ENCODE measurements at places on chromosomes 13 and 19. TPM values are rescaled to one million over a fixed set of nuclear protein-coding genes. Genes with fewer than 3 reads are reported as not detected.
A peak's percentile ranks its signal among the peaks of the same experiment; 100 is the strongest.

Gene SIGLEC8
- total RNA-seq: not detected

Gene SIGLEC9
- total RNA-seq: not detected

Gene ZNF845
- 3.6 TPM for total RNA-seq

Gene ZNF541
- total RNA-seq: not detected

Gene FGF9
- 0.90 TPM for total RNA-seq

Gene URAD
- total RNA-seq: not detected

Gene MCEMP1
- not detected for total RNA-seq

Gene CCDC122
- 7.3 TPM for total RNA-seq

- no peak overlapping the region for H3K4me3 ChIP-seq
- H3K36me3 ChIP-seq: peaks cover 1% of the 10 kb centered on the region
- DNase-seq: no peak
- H3K27me3 ChIP-seq: peaks cover 17% of the 10 kb centered on the region
Measured at GRCh38 chr13:112928020-112928971, 40.7 kb upstream of the MCF2L start.

GRCh38 chr19:39792999-39793546, 14.4 kb downstream of the LEUTX start:
- peaks cover 22% of the 10 kb centered on the region for H3K27me3 ChIP-seq
- no peaks in the 10 kb centered on the region for H3K36me3 ChIP-seq
- peak overlapping the region; percentile 68 for H3K4me3 ChIP-seq
- no peak for DNase-seq
- no peaks in the 10 kb centered on the region for H3K4me1 ChIP-seq

- no peak overlapping the region for H3K4me3 ChIP-seq
- no peaks in the 10 kb centered on the region for H3K36me3 ChIP-seq
- H3K4me1 ChIP-seq: peaks cover 17% of the 10 kb centered on the region
- H3K27ac ChIP-seq: no peak overlapping the region
- H3K27me3 ChIP-seq: peaks cover 40% of the 10 kb centered on the region
Measured at GRCh38 chr19:18784786-18785120, 6.4 kb downstream of the COMP start.

- H3K27me3 ChIP-seq: peaks cover 49% of the 10 kb centered on the region
- no peaks in the 10 kb centered on the region for H3K36me3 ChIP-seq
- H3K4me1 ChIP-seq: peaks cover 8% of the 10 kb centered on the region
- no peak overlapping the region for H3K4me3 ChIP-seq
- DNase-seq: no peak
Measured at GRCh38 chr19:49417088-49417487, 6.2 kb downstream of the PTH2 start.

GRCh38 chr19:45827459-45828093, 12.5 kb upstream of the RSPH6A start:
- H3K27ac ChIP-seq: no peak overlapping the region
- peaks cover 19% of the 10 kb centered on the region for H3K4me1 ChIP-seq

GRCh38 chr19:21482863-21483276, 22.5 kb upstream of the ZNF429 start:
- no peaks in the 10 kb centered on the region for H3K27me3 ChIP-seq
- H3K4me3 ChIP-seq: no peak overlapping the region
- DNase-seq: no peak
- H3K4me1 ChIP-seq: no peaks in the 10 kb centered on the region
- no peak overlapping the region for H3K27ac ChIP-seq
- H3K36me3 ChIP-seq: peaks cover 2% of the 10 kb centered on the region

GRCh38 chr13:65149687-65150086, 2080.4 kb downstream of the PCDH9 start:
- H3K27me3 ChIP-seq: no peaks in the 10 kb centered on the region
- no peak overlapping the region for H3K27ac ChIP-seq
- no peaks in the 10 kb centered on the region for H3K36me3 ChIP-seq

DNA sequence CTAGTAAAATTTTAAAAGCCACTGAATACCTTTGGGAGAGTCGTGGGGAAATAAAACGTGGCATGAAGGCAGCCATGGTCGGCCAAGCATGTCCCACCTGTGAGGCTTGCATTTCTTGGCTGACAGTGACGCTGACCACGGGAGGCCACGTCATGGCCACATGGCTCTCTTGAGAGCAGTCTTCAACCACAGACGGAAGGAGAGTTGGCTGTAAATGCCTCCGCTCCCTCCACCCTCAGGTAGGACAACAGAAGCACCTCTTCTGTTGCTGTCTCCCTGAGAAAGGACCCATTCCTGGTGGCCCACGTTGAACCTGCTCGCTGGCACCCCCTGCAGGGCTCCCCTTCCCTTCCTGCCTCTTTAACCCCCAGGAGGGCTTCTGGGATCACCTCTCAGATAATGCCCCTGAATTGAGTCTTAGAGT, 10.6 kb upstream of the LRRC25 start:
- no peaks in the 10 kb centered on the region for H3K36me3 ChIP-seq
- peaks cover 6% of the 10 kb centered on the region for H3K4me1 ChIP-seq
- H3K27me3 ChIP-seq: no peaks in the 10 kb centered on the region
- no peak overlapping the region for H3K27ac ChIP-seq

DNA sequence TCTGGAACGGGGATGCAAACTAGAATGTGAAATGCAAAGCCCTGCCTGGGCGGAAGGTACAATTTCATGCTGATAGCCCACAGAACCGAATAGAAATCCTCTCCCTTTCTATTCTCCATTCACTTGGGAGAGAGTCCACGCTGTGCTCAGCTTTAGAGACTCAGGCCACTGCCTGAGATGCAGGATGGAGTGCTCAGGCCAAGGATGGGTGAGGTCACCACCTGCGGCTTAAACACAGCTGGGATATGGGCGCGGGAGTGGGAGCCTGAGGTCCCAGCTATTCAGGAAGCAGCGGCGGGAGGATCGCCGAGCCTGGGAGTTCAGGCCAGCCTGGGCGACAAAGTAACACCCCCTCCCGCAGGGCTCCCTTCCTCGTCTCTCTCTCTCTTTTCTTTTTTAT, 446 bp upstream of the ZNF83 start:
- H3K27ac ChIP-seq: peak overlapping the region; percentile 99
- peaks cover 24% of the 10 kb centered on the region for H3K4me1 ChIP-seq
- no peaks in the 10 kb centered on the region for H3K27me3 ChIP-seq
- peak overlapping the region; percentile 97 for H3K4me3 ChIP-seq

GRCh38 chr19:43768273-43769050, 12.3 kb downstream of the KCNN4 start:
- H3K4me3 ChIP-seq: no peak overlapping the region
- peaks cover 3% of the 10 kb centered on the region for H3K36me3 ChIP-seq
- DNase-seq: peak; percentile 55
- peaks cover 31% of the 10 kb centered on the region for H3K4me1 ChIP-seq

- no peak overlapping the region for H3K4me3 ChIP-seq
- peaks cover 6% of the 10 kb centered on the region for H3K36me3 ChIP-seq
- no peaks in the 10 kb centered on the region for H3K27me3 ChIP-seq
- no peak for DNase-seq
Measured at GRCh38 chr19:10760273-10760944, 42.5 kb downstream of the DNM2 start.

DNA sequence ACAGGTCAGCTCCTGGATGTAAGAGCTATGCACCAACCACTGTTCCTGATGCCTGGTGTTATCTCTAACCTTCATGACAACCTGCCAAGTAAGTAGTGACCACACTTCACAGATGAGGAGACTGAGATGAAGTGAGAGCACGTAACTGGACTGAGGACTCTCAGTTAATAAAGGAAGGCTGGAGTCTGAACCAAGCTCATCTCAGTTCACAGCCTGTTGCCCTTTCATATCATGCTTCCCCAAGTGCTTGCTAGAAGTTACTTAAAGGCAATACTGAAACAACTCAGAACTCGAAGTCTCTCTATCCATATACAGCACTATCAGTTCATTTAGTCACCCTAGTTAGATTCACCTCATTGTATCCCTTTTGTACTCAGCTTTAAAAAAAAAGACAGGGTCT, 119.7 kb downstream of the ABCC4 start:
- no peak for DNase-seq
- peaks cover 13% of the 10 kb centered on the region for H3K36me3 ChIP-seq
- H3K27ac ChIP-seq: no peak overlapping the region
- no peak overlapping the region for H3K4me3 ChIP-seq
- H3K27me3 ChIP-seq: no peaks in the 10 kb centered on the region

DNA sequence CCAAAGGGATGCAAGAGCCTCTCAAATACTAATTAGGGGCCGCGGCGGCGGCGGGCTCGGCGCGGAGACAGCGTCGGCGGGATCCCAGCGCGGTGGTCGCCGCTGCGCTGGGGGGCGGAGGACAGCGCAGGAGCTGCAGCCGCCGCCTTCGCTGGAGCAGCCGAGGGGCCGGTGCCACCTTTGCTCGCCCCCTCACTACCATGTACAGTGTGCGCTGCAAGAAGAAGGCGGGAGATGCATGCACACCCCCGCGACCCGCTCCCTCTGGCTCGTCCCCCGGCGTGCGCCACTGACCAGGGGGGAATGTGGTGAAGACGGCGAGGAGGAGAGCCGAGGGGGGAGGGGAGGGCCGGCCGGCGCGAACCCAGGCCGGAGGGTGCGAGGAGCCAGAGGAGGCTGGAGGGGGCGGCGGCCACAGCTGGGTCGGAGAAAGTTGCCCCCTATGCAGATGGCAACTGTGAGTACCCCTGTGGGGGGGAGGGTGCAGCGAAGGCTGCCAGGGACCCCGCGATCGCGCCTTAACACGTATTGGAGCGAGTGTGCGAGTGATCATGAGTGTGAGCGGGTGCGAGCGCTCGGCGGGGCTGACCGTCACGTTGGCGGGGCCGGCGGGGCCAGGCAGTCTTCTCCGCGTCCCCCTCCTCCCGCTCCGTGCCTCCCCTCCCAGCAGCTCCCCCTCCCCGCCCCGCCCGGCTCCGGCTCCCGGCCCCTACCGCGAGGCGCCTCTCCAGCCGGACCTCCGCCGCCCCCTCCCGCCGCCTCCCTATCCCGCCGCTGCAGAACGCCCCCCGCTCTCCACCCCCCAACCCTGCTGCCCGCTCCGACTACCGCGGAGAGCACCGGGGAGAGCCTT, 808 bp downstream of the SLITRK5 start:
- DNase-seq: no peak
- peaks cover 41% of the 10 kb centered on the region for H3K27me3 ChIP-seq
- peaks cover 2% of the 10 kb centered on the region for H3K36me3 ChIP-seq

- H3K4me1 ChIP-seq: peaks cover 28% of the 10 kb centered on the region
- H3K36me3 ChIP-seq: peaks cover 1% of the 10 kb centered on the region
- H3K27me3 ChIP-seq: peaks cover 1% of the 10 kb centered on the region
Measured at GRCh38 chr13:73429701-73430100, 370.9 kb downstream of the KLF5 start.

All from chondrocyte (in vitro differentiated cells).